ENCODE measurements at places on chromosomes 13 and 19.
A peak's percentile ranks its signal among the peaks of the same experiment; 100 is the strongest.

DNA sequence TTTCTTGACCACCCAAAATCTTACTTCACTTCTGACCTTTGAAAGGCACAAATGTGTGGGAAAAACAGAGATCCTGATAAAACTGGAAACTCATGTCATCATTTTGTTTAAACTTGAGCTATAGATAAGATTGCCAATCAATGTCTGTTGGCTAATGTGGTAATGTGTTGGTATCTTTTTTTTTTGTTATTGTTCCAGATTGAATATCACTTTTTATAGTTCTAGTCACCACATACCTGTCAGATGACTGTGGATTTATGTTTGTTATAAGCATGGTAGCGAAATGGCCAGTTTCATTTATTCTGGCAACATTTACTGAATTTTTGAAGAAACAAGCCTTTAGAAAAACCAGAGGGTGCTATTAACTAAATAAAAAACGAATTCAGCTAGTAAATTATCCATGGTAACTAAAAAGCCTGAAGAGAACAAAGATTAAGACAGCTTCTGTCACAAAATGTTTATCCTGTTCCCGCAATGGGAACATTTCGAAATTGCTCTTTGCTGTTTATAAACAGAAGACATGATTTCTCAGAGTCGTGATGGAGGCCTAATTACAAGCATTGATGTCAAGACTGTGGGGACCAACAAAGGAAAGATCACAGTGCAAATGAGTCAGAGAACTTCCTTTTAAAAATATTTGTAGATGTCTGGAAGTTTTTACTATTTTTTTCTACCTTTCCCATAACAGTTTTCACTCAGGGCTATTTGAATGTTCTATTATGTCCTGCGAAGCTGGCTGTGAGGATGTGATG lies 82.9 kb upstream of the POSTN start:
- DNase-seq, result no peak

GRCh38 chr13:76939215-76939614 lies 9.1 kb upstream of the ACOD1 start:
- DNase-seq, result peak; percentile 61

DNA sequence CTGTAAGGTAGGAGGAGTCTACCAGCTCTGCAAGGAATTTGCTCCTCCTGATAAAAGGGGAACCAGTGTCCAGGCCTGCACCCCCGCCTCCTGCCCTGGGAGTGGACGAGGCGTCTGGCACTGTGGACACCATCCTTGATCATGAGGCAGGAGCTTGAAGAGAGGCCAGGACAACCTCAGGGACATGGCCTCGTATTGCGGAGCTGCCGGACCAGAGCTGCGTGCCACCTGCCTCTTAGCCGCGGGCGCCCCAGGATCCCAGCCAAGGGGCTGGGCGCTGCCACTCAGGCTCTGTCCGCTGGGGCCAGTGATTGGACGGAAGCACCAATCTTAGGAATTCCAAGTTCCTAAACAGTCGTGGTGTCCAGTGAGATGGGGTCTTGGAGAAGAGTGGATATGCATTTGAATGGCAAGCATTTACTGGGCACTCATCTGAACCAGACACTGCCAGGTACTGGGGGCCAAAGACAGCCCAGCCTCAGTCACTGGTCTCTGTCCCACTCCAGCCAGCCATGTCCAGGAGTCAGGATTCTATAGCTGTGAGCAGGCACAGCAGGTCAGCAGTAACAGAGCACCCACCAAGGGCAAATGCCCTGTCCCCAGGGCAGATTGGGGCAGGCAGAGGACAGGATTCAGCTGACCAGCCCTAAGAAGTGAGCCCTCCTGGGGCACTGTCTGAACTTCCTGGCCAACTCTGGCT lies 39.1 kb upstream of the ANKRD10 start:
- DNase-seq, result no peak

DNA sequence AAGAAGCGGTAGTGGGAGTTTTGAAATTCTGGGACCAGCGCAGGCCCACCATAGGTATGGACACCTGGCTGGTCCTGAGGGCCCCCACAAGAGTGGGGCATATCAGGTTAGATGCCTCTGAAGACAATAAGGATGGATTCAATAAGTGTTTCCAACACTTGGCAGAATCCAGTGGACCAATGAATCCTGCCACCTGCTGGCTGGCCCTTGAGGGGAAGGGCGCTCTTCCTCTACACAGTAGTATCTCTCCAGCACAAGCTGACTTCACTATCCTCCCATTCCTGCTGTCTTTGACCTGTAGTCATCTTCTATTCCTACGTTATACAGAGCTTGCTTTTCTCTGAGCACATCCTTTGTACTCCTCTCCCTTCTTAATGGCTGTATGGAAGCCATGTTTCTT lies 199.7 kb upstream of the TSHZ3 start:
- peak; percentile 9 for DNase-seq

DNA sequence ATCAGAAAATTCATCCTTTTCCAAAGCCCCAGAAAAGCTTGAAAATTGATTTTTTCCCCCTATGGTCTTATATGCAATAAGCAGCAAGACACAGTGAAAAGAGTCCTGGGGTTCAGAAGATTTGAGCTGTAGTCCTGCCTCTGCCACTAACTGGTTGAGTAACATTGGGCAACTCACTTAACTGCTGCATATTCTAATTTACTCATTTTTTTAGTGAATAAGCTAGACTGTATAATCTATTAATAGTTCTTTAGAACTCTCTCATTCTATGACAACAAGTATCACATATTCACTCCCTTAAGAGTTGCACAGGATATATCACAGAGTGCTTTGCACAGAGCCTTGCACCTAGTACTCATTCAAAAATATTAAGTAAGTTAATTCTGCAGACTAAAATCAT lies 110.8 kb downstream of the STOML3 start:
- no peak for DNase-seq

DNA sequence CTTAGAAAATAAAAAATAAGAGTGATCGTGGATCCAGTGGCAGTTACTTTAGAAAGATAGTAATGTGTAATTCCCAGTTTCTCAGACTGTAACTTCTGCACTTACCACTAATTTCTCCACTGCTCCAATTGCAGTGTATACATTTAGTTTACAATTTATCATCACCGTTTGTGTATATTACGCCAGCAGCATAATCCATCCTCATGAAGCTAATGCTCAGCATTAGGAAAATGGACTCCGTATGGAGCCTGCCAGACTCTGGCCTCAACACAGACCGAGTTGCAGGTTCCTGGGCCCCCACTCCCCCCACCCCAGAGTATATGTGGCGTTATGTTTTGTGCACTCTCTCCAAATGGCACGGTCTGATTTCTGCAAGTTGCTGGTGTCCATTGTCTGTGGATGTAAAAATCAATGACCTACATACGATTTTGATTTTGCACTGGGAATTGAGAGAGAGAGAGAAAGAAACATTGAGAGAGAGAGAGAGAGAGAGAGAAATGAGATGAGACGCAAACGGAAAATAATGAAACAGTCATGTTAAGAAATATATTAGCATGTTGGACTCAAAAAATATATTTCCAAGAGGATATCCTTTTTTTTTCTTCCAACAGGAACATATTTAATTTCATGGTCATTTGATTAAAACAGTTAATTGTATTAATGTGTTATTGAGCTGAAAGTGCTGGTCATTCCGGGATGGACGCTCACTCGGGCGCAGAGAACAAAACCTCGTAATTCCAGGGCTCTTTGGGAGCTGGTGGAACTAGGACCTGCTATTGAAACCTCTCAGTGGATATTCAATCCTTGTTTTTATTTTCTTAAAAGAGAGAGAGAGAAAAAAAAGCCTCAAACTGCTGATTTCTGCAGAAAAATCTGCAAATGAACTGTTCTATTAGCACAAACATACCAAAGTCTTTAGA lies 278.8 kb downstream of the TSHZ3 start:
- DNase-seq, result no peak

- DNase-seq, result no peak
These were observed 30.0 kb downstream of the MYH14 start for GRCh38 chr19:50233308-50233910.

- DNase-seq, result no peak
These were observed 20.9 kb downstream of the VAV1 start for GRCh38 chr19:6793411-6793810.

DNA sequence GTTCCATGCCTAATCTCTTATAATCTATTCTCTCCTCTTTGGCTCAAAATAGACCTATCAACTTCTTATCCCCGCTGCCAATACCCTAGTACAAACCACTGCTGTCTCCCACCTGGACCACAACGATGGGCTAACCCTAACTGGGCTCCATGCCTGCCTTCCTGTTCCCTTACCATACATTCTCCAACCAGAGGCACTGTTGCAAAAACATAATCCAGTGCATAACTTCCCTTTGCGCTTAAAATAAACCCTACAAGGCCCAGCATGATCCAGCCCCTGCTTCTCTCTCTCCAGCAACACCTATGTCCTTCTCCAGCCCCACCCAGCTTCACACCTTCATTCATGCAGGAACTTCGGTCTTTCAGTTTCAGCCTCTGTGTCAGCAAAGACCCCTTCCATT lies 27.4 kb upstream of the CEBPA start:
- no peak for DNase-seq

DNA sequence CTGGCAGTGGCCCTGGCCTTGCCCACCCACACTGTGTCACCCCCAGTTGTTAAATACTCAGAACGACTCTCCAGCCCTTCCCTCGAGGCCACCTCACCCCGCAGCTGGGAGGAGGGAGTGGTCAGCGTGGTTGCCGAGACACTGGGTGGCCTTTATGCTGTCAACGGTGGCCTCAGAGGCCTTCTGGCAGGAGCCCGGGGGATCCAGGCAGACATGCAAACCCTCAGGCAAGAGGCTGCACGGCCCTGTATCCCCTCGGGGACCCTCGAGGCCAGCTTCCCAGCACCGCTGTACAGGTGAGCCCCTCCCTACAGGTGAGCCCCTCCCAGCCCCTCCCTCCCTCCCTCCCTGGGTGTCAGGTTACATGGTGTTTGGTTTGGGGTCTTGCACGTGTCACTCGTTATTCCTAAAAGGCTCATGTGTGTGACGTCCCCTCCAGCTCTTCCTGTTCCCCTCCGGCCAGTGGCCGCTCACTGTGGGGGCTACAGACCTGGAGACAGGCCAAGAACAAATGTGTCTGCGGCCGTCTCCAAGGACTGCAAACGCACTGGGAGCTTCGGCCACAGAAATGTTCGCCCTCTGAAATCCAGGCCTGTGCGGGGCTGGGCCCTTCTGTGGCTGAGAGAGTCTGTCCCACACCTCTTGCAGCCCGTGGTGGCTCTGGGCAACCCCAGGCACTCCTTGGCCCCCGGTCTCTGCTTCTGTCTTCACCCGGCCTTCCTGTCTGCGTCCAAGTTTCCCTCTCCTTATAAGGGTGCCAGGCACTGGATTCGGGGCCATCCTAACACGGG lies at the start of gene TEKTIP1:
Gene TEKTIP1, plus strand, starts transcription at position 210 of the 791 bp plus-strand sequence. Its CDS starts 4 bp downstream, at position 214.
- no peak for DNase-seq

- peak; percentile 46 for DNase-seq
These were observed 178.8 kb downstream of the KCTD12 start for GRCh38 chr13:76707360-76707759.

GRCh38 chr19:17243830-17244617 lies 1.7 kb downstream of the NR2F6 start:
- no peak for DNase-seq

DNA sequence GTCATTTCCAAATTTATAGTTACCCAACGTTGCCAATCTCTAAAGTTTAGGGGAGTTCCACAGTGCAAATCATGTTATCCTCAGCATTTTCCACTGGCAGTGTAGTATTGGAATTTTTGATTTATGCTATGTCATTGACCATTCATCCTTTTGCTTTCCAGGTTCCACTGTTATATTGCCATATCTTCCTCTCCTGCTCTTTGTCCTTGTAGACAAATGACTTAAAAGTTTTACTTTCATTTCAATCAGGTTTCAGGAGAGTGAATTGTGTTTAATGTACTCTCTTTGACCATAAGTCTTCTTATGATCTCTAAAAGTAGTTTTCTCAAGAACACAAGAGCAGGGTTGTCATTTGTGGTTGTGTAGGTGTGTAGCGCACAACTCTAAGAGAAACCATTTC lies 274.6 kb downstream of the COG6 start:
- no peak for DNase-seq

DNA sequence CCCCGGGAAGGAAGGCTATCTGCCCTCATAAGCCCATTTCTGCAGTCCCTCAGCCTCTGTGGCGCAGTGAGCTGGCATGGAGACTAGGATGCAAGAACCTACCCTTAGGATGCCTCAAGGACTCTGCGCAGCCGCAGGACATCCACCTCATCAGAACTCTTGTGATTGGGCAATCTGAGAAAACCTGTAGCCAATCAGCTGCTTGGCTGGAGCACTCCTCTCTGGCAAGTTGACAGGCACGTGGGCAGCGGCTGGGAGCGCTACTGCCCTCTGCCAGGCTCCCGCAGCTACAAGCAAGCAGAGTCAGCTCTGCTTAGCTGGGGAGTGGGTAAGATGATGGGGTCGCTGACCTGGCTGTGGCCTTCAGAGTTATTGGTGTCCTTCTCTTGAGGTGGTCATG lies 1.5 kb upstream of the ECSIT start:
- DNase-seq, result peak; percentile 31

- DNase-seq, result peak; percentile 76
These were observed 2.7 kb upstream of the CNN1 start for GRCh38 chr19:11535792-11536595.

DNA sequence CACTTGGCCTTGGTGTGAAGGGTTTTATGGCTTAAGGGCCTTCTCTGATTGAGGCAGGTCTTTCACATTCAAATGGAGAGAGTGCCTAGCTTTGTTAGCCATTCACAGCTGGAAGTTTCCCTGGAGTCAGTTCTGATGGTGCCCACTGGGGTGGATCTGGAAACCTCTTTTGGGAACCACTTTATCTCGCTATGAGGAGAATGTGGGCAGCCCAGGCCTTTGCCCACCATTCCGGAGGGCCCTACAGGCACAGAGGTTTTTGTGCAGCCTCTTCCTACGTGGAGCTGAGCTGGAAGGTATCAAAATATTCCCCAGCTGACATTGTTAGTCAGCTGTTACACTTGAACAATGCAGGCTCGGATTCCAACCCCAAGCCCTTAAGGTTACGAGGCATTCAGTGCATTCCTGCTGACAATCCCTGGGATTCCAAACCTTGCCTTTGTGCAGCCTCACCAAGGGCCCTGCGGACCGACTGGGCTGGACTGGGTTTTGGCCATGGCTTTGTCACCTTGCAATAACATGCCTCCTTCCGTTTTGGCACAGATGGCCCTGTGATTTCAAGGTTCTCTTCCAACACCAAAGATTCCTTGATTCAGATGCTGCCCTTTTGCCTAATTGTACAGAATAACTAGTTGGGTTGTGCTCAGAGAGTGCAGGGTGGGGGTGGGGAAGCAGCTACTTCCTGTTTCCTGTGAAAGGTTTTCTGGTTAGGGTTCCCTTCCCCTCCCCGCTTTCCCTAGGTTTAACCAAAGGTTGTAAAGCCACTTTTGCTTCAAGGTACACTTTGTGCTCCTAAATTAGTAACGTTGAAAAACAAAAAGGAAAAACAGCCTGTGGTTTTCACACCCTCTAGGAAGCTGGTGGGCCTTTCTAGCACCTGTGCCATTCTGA lies 27.0 kb downstream of the SAE1 start:
- DNase-seq, result peak; percentile 28

DNA sequence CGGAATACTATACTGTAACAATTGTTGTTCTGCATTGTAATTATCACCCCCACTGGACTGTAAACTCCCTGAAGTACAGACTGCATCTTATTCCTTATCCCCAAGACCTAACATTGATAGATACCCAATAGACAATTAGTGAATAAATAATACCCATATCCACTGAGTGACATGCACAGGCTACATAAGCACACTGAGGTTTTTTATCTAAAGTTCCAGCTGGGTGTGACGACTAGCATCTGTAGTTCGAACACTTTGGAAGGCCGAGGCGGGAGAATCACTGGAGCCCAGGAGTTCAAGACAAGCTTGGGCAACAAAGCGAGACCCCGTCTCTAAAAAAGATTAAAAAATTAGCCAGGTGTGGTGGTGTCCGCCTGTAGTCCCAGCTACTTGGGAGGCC lies 2.5 kb downstream of the KPNA3 start:
- DNase-seq, result no peak

All from fibroblast of skin of left quadriceps (primary cell).